Stimulated activated CD4-positive, alpha-beta T cell treated with anti-CD3 and anti-CD28 coated beads, Interleukin-1b, Interleukin-23, amount 100 ng/mL, for 48 hours (primary cell): ENCODE measurements at places on chromosomes 2 and 18.

GRCh38 chr18:55477860-55478581, 110.0 kb downstream of the TCF4 start:
- DNase-seq: no peak

DNA sequence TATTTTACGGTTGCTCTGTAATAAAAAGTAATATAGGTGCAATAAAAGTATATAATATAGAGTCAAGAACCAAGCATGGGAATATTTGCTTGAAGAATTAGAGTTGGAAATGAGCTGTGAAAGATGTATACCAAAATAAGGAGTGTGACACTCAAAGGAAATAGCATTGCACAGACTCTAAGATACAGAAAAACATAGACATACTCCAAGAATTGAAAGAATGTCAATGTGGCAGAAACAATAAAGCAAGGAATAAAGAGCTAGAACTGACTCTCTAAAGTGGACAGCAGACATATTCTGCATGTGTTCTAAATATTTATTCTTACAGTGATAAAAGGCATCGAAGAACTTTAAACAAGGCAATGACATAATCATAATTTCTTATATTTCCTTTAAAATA, 561.1 kb upstream of the SETBP1 start:
- no peak for DNase-seq

DNA sequence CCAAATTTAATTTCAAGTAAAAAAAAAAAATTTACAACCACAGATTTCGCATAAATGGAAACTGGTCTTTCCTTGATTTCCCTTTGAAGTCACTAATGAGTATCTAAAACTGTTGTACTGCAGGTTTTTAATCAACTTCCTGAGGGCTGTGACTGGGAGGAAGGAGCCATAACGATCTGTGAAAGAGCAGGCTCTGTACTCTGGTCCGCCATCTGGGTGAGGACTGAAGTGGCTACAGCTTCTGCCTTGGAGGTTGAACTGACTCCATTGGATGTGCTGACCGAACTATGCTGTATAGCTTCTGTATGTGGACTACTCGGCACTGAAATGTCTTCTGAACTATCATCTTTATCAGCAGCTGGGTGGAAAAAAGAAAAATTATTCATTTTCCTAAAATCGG, 69.3 kb upstream of the CHN1 start:
- DNase-seq: no peak

GRCh38 chr2:49719241-49719640, 564.9 kb upstream of the FSHR start:
- DNase-seq: no peak
